ENCODE measurements at places on chromosomes 13 and 19. TPM values are rescaled to one million over a fixed set of nuclear protein-coding genes. Genes with fewer than 3 reads are reported as not detected.

DNA sequence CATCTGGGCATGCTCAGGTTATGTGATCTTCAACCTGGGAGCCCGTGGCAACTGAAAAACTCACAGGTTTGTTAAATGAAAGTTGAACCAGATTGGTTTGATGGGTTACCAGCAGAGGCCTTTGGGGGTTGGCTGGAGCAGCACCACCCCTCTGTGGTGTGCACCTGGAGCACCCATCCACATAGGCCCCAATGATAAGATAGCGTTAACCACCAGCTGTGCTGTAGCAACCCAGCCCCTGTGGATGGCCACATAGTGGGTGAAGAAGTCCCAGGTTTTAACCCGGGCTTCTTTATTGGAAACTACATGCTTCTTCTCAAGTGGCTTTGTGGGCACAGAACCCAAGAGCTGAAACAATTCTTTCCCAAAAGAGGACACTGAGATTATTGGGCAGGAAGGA, 22.6 kb upstream of the MTIF3 start:
- no peak for DNase-seq

DNA sequence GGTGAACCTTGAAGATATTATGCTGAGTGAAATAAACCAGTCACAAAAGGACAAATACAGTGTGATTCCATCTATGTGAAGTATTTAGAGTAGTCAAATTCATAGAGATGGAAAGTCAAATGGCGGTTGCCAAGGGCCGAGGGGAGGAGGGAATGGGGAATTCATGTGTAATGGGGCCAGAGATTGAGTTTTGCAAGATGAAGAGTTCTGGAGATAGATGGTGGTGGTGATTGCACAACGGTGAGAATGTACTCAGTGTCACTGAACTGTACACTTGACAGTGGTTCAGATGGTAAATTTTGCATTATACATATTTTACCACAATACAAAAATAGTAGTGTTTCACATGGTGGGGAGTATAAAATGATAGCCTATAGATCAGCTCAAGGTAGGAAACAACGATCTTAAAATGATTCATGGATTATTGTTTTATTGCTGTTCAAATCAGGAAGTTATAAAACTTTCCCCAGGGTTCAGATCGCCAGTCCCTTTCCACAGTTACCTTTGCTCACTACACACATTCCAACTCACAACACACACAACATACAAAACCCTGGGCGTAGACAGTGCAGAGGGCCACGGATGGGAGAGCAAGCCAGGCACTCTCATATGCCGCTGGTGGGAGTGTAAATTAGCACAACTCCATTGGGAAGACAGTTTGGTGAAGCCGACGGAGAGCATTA, 219.9 kb downstream of the ZIC5 start:
- DNase-seq, result no peak

DNA sequence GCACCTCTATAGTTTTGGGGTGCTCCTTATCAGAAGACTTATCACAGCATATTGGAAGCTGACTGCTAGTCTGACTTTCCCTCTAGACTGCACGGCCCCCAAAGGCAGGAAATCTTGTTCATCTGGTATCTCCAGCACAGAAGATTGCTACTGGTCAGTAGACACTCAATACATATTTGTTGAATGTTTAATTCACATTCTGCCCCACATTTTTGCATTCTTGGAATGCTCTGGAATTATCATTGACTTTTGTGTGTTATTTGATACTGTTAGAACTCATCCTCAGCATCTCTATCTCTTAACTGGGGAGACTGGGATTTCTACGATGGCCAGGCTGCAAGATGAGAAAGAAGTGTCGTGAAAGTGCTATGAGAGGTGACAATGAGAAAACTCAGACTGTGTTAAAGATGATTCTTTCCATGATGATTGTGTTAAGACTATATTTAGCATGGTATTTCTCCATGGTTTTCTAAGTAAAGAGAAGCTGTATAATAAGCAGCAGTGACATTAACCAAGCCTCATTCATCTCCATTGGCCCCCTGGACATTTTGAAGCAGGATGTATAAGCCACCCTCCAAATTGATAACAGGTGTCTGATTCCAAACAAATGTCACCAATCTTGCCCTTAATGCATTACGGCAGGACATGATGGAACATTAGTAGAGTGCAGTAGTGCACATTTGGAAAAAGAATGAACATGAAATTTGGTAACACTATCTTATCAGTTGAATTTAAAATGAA, 440.9 kb downstream of the RFC3 start:
- no peak for DNase-seq

Gene CYP2F1
- total RNA-seq, result not detected

GRCh38 chr19:3056417-3057088, 5.7 kb downstream of the TLE5 start:
- peak; percentile 62 for DNase-seq

Gene TMPRSS9
- total RNA-seq, result not detected

Gene PDE4C
- 1.1 TPM for total RNA-seq

DNA sequence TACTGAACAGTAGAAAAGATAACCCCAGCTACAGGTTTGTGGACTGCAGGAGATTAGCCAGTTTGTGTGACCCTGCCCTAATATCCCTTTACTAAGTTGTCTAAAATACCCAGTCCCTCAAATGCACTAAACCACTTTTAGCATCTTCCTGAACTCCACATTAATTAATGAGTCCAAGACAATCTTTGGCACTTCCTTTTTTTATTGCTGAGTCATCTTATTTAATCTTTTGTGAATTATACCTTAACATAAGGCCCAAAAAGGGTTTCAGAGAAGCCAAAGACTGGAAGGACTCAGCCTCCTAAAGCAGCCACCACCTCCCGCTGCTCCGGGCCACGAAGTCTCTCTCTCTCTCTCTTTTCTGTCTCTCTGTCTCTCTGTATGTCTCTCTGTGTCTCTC, 48.8 kb upstream of the PDCD5 start:
- DNase-seq, result no peak

Gene VAV1
- total RNA-seq, result 3.1 TPM

Gene MADCAM1
- 0.19 TPM for total RNA-seq

GRCh38 chr13:24742294-24742693, 21.7 kb upstream of the RNF17 start:
- no peak for DNase-seq

- peak; percentile 91 for DNase-seq
Observed at GRCh38 chr19:15251749-15252397, 19.6 kb upstream of the EPHX3 start.

DNA sequence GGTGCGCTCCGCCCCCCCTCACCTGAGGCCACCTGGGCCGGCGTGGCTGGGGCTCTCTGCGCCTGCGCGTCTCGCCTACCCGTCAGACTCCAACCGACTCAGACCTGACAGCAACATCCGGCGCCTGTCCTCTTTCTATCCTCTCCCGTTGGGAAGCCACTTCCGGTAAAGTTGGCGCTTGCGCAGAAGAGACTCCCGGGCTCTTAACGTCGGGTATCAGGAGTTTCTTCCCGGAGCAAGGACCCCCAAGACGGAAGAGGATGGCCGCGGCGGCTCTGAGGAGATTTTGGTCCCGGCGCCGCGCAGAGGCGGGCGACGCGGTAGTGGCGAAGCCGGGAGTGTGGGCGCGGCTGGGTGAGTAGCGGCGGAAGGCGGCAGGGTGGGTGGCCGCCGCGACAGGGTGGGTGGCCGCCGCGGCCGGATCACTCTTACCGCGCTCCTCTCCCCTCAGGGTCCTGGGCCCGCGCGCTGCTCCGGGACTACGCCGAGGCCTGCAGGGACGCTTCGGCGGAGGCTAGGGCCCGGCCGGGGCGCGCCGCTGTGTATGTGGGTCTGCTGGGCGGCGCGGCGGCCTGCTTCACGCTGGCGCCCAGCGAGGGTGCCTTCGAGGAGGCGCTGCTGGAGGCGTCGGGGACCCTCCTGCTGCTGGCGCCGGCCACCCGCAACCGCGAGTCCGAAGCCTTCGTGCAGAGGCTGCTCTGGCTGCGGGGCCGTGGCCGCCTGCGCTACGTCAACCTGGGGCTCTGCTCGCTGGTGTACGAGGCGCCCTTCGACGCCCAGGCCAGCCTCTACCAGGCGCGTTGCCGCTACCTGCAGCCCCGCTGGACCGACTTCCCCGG, at the start of the genes TIMM29 and YIPF2:
Gene TIMM29 (plus strand): TSS at position 249 of the 839 bp plus-strand sequence. CDS start 12 bp downstream, at position 261.
Gene YIPF2 (minus strand): TSS at position 77 of the 839 bp plus-strand sequence. CDS start 229 bp downstream, outside the sequence.
- DNase-seq, result peak; percentile 96

DNA sequence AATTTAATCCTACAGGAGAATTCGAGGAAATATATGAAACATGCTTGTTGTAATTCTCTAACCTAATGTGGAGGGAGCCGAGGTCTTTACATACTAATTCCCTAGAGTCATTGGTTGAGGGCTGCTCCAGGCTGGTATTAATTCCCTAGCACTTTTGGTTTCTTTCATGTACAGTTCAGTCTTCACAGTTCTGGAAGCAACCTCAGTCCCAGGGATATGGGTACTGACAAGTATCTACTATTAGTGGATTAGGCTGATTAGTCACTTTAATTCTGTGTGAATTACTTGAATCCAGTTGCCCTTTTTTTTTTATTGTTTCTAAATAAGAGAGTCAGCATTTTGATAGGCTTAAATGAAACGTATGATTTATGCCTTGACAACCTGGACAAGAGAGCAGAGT, 172.3 kb upstream of the HTR2A start:
- DNase-seq, result no peak

GRCh38 chr13:40251343-40252032, 415.0 kb downstream of the FOXO1 start:
- DNase-seq, result no peak

- DNase-seq, result peak; percentile 69
Observed at GRCh38 chr13:113078902-113079780, 26.4 kb upstream of the F7 start.

DNA sequence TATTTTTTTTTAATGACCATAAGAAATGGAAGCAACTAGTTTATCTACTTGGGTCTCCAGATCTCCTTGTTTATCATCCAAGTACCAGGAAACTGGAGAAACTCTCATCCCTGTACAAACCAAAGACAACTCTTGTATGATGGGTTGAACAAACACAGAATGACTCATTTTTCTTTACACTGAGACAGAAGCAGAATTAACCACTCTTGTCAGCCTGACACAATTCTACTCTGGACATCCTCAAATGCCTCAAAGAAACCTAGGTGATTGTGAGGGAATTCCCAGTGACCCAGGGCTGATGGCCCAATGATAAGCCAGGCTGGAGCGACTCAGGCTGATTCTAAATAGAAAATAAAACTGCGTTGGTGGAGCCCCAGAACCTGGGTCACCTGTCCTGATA, 151.5 kb downstream of the ZNF737 start:
- DNase-seq, result no peak

DNA sequence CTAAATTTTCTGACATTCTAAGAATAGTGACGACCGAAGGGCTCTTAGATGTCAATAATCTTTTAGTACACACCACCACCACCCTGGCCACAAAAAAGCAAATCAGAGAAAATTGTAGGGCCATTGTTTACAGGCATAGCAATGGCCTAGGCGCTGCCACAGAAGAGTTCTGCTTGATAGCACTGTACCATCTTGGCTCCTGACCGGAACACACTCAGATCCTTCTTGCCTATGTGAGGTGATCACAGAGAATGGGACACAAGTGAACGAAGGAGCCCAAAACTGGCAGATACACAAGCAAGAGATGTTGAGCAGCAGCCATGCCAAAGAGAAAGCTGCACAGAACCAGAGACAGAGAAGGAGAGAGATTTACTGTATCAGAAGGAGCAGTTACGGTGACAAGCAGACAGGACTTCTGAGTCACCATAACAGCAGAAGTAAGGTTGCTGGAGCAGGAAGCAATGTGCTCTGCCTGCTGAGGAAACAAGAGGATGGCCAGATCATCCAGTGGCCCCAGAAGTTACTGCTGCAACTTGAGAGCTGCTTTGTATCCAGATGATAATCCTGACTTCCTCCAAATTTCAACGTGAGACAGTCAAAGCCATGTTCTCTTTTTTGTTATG, 105.2 kb downstream of the SLITRK6 start:
- DNase-seq, result no peak

Gene C19orf67
- not detected for total RNA-seq

GRCh38 chr13:114244637-114245036, 9.9 kb downstream of the CDC16 start:
- DNase-seq, result no peak

DNA sequence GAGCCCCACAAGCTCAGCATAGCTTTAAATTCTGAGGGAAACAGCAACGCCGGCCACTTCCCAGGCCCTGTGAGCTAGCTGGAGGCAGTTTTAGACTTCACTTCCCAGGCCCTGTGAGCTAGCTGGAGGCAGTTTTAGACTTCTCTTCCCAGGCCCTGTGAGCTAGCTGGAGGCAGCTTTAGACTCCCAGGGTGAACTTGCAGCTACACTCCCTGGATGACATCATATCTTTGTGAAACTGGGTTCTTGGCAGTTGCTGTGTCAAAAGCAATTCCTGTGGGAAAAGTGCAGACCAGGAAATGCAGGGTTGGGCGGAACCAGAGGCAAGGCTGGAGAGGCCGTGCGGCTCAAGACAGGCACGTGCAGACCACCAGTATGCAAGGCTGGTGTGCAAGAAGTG, 12.7 kb downstream of the SOX1 start:
- DNase-seq, result no peak

Gene GJB6
- total RNA-seq, result not detected

GRCh38 chr13:113879017-113879416, 15.1 kb upstream of the GAS6 start:
- DNase-seq, result no peak

Gene ZNF763
- total RNA-seq, result 2.6 TPM

Gene PRODH2
- total RNA-seq, result not detected

- DNase-seq, result no peak
Observed at GRCh38 chr13:106488076-106488475, 47.4 kb downstream of the EFNB2 start.

Gene ZGLP1
- 0.65 TPM for total RNA-seq

Gene GNA15
- 2.9 TPM for total RNA-seq

Gene KLK11
- not detected for total RNA-seq

- no peak for DNase-seq
Observed at GRCh38 chr19:50551715-50552187, 16.5 kb downstream of the LRRC4B start.

Gene VSTM2B
- not detected for total RNA-seq

Gene MEGF8
- 32.6 TPM for total RNA-seq

Gene PRR20B
- total RNA-seq, result not detected

DNA sequence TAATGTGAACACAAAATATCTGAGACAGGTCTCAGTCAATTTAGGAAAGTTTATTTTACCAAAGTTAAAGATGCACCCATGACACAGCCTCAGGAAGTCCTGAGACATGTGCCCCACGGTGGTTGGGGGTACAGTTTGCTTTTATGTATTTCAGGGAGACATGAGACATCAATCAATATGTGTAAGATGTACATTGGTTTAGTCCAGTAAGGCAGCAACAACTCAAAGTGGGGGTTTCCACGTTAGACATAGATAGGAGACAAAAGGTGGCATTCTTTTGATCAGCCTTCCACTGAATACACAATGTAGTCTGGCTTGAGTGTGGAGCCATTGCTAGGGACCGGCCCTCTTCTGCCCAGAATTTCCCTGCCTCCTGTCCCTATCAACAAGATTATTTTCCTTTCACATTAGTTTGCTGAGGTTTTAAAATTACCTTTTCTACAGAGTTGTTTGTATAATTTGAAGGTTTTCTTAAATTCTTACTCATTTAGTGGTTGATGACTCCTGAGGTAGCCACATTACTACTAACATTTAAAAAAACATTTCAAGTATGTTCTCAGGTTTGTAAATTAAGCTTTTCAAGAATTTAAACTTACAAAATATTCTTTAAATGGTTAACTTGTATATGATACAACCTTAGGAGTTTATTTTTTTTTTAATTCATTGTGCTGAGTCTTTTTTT, 33.2 kb downstream of the RNASEH2B start:
- no peak for DNase-seq
